ENCODE measurements at places on chromosomes 2 and 18. TPM values are rescaled to one million over a fixed set of nuclear protein-coding genes. Genes with fewer than 3 reads are reported as not detected.
A peak's percentile ranks its signal among the peaks of the same experiment; 100 is the strongest.

Gene FOXD4L1
- 1.9 TPM for polyA plus RNA-seq

GRCh38 chr2:209640358-209640757 is 131.3 kb upstream of the UNC80 start:
- DNase-seq: no peak

DNA sequence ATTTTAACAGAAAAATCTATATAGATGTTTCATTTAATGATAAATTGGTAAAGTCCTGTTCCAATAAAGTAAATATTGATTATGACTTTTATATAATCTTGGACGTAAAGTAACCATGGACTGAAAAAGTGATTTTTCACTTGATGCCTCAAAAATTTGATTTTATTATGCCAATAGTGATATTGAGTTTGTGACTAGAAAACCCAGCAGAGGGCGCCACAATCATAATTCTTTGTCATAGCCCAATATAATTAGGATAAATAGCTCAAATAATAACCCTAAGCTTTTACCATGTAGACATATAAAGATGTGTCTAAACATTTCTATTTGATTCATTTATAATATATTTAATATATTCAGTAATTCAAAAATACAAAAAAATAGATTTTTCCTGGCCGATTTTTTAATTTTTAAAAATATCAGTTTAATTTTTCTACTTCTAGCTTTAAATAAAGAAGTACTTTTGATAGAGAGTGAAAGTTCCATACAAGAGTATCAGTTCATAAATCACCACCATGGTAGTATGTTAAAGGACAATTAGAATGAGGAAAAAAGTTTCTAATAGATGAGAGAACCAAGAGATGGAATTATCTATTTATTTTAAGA is 30.7 kb downstream of the CAMKMT start:
- DNase-seq: peak; percentile 31

- DNase-seq: no peak
Observed at GRCh38 chr2:236176951-236177350, 8.8 kb upstream of the GBX2 start.

DNA sequence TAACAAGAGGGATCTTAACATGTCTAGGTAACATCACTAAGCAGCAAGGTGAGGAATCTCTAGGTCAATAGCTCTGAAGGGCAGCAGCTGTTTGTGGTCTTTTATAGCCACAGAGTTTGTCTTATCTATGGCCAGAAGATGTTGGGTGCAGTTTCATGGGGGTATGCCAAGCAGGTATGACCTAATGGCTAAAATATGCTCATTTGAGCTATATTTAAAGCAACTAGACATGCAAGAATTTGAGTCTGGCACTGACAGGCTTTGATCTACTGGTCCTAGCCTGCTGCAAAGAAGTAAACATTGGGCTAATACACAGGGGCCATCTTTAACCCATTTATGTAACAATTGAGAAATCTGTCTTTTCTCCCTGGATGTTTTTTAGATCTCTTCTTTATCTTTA is 13.9 kb upstream of the UGP2 start:
- no peak for DNase-seq

Measured in muscle of arm (tissue), 14 donors.